ENCODE measurements at places on chromosomes 5 and 9.

- no peak for DNase-seq
Observed at GRCh38 chr9:36158122-36158521, 11.1 kb upstream of the CCIN start.

- DNase-seq, result no peak
Observed at GRCh38 chr5:58786035-58786434, 203.2 kb downstream of the RAB3C start.

- DNase-seq, result no peak
Observed at GRCh38 chr5:112258571-112258970, 160.5 kb downstream of the EPB41L4A start.

DNA sequence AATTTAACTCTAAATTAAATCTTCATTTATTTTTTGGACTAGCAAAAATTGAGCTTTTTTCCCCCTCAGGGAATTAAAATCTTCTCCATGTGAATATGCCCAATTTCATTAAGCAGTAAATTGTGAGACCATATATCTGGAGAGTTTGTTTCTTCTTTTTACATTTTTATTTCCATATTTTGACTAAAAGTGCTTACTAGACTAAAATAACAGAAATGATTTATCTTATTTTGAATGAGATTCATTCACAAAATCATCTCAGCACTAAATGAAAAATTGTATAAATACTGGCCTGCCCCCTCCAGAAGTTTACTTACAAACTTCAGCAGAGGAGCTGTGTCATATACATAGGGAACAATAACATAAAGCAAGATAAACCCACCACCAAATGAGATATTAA is 26.6 kb downstream of the MAPKAP1 start:
- DNase-seq, result no peak

- DNase-seq, result no peak
Observed at GRCh38 chr9:104412238-104412637, 91.8 kb upstream of the OR13F1 start.

DNA sequence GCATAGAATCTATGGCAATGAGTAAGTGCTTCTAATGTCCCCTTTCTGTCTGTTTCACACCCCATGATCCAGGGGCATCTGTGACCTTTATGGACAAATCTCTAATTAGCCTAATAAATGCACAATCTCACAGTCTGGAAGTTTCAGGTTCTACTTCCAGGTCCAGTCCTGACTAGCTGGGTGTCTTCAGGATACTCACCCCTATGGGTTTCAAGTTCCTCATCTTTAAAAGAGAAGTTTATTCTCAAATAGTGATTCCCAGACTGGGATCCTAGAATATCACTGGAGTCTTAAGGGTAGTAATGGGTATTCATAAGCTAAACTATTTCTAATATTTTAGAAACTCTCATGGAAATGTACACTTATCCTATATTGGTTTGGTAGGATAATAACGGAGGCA is 77.2 kb upstream of the ABCA1 start:
- no peak for DNase-seq

DNA sequence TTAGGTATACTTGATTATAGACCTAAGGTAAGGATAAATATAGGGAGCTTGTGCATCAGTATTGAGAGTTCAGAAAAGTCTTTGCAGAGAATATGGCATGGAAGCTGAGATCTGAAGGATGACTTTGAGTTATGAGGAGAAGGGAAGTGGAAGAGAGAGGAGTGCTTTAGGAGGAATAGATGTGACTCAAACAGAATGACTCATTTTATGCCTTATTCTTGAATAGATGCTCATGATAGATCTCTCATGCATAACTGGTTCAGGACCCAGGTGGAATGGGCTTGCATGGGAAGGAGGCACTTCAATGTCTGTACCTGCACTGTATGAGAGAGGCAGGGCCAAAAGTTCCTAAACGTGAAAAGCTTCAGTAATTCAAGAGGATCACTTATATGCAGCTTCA is 103.3 kb downstream of the CWC27 start:
- DNase-seq, result no peak

DNA sequence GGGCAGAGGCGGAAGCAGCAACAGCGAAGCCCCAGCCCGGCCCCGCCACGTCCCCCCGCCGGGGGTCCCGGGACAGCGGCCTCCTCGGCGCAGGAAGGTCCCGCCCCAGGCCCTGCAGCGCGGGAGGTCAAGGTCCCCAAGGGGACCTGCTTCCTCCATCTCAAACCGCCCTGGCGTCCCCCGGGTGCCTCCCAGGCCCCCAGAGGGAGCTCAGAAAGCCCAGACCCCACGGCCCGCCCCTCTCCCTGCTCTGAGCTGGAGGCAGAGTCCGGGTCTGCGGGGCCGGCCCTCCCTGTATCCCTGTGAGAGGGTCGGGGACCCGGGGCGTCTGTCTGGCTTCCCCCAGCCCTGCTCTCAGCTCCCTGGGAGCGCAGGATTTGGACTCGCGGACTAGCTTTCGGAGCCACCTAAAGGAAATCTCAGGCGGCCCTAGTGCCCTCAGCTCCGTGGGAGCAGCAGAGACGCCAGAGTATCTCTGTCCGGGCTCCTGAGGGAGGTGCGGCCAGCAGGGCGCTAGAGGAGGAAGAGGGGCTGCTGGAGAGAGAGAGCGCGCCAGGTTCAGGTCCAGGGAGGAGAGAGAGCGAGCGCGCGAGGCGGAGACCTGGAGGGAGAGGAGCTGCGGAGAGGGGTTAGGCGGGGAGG is 30.7 kb downstream of the EXOC3 start:
- DNase-seq, result no peak

- DNase-seq, result no peak
Observed at GRCh38 chr9:5388026-5388819, 48.5 kb upstream of the RLN1 start.

DNA sequence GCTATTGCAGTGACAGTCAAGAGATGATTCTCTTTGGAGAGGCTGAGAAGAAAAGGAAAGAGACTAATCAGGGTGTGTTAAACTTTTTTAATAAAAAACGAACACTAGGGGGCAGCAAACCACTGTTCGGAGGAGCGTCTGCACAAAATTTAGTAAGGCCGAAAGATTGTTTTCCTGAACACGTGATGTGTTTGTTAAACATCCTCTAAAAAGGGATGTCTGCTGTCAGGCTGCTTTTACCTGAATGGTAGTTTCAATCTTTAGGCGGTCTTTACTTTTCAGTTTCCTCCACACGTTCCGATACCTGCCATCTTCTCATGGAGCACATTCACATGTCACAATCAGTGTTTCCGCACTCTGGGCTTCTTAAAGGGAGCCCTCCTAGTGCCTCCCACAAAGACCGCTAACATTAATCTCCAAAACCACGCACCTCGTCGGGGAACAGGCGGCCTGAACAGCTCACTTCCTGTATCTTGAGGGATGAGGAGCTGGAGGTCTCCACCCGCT is 125.2 kb downstream of the GPBP1 start:
- DNase-seq, result peak; percentile 45

- no peak for DNase-seq
Observed at GRCh38 chr9:113403646-113404045, 2.6 kb upstream of the ALAD start.

DNA sequence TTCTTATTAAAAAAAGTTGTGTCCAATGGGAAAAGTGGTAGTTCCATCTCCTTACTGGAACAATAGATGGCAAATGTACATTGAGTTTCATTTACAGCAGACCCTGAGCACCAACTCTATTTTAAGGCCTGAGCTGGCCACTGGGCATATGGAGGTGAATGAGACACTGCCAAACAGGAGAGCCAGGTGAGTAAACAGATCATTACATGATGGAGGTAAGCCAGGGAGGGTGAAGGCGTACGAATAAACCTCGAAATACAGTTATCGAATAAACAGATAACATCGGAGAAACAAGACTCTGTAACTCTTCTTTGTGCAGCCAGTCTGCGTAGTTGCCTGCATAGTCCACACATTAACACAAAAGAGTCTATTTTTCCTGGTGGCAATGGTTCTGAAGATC is 446.4 kb upstream of the KLF4 start:
- no peak for DNase-seq

DNA sequence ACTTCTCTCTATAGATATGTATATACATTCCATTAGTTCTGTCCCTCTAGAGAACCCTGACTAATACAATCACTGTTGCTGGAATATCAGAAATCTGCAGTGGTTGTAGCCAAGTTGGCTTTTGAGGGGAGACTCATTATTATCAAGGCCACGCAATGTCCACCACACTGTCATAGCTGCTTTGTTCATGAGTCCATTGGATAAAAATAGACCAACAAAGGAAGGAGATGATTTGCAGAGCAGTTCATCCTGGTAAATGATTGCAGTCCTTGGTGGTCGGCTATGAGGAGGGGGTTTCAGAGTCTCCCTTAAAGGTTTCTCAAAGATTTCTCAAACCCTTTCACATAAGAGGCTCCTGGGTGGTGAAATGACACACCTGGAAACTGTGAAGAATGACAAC is 192.8 kb upstream of the ANKH start:
- no peak for DNase-seq

DNA sequence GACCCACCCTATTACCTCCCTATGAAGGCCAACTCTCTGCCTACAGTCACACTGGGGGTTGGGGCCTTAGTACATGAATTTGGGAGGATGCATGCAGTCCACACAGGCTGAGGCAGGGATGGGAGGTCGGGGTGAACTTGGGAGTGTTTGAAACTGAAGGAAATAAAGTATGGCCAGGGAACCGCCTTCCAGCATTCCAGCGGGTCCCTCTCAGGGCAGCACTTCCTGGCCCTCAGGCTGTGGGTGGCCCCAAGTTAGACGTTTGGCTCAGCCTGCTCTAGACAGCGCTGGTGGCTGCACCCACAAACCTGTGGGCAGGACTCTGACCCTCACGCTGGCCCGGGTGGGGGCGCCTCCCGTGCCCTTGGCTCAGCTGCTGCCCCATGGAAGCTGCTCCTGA is 74.3 kb downstream of the UBE2QL1 start:
- no peak for DNase-seq

DNA sequence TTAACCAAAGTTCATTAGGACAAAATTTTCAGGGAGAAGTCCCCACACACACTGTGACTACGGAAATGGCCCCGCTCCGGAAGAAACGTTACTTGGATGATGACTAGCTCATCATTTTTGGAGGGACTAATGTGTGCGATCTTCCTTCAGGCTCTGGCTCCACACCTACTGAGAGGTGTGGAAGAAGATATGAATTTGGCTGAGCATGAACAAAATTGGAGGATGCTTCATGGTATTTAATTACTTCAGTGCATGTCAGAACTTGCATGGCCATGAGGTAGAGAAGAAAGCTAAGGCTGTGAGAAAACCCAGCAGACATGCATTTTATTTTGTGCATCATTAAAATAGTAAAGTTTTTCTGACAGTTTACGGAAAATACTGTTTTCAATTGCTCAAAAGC is 202.1 kb upstream of the TLE4 start:
- DNase-seq, result no peak

DNA sequence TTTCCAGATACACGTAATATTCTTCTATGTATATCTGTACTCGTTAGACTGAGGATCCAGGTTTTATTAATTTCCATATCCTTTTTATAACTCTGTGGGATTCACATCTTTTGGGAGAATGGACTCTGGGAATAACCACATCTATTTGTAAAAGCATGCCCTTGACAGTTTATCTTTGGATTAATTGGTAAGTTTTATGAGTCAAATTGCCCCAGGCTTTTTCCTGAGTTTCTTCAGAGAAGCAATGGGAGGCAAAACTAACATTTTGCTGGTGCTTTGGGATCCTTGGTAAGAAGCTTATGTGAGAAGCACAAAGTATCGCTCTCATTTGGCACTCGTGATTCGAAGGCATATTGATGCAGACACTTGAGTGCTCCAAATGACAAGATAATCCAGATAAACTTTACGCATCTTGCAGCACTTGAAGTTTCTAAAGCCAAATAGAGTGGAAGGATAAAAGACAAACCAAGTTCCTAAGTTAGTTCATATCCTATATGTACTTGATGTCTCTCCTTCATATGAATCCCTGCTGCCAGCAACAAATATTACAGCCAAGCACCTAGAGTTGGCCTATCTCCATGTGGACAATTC is 324.7 kb downstream of the TLE4 start:
- no peak for DNase-seq

DNA sequence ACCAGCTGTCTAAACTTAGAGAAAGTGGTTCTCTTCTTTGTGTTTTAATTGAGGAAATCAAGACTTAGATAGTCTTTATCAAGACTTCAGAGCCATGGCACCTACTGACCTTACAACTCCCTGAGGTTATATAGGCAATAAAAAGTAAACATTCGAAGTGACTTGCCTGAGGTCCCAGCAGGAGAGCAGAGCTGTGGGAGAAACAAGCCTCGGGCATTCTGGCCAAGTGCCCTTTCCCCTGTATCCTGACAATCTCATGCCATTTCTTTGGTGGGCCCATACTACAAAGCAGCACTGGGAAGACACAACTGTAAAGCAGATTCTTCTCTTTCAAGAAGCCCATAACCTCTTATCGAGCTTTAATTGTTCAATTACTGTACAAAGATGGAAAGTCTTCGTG is 23.1 kb downstream of the FREM1 start:
- DNase-seq, result no peak

DNA sequence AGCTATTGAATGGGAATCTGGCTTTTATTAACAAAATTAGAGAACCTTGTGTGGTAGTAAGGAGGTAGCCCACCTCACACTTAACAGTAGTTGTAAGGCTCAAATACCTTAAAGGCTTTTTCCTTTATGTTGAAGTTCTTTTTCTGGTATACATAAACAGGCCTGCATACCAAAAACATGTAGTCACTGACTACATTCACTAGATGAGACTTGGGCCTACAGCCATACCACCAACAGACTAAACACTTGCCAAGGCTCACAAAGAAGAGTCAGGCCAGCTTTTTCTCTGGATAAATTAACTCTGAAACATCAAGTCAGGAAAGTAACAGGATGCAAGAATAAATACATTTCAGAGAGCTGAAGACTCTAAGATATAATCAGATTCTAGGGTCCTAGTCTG is 78.6 kb upstream of the MPDZ start:
- DNase-seq, result no peak

GRCh38 chr5:115098041-115098702 is 71.5 kb downstream of the TRIM36 start:
- peak; percentile 13 for DNase-seq

GRCh38 chr5:125579182-125579581 is 832.7 kb upstream of the ZNF608 start:
- no peak for DNase-seq

DNA sequence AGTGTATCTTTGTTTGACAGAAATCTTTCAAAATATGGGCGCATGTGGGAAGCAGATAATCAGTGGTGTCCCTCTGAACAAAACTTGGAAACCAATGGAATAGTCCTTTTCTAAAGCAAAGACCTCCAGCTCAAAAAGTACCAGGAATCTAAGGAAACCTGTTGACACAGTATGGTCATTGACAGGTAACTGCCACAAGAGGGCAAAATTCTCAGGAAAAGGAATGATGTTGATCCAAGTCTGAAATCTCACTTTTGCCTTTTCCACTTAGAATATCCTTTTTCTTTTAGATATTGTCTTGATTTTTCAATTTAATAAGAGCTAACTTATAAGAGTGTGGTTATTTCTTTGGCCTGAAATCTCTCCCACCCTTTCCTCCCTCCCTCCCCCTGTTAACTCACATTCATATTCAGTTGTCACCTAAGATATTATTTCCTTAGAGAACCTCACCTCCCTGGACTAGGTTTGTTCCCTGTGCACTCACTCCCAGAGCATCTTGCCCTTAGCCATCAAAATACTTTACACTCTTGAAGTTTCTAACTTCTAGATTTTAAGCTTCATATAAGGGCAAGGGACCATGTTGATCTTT is 59.0 kb upstream of the BARX1 start:
- DNase-seq, result no peak

- DNase-seq, result no peak
Observed at GRCh38 chr5:120706877-120707276, 242.8 kb downstream of the PRR16 start.

GRCh38 chr5:15366676-15367391 is 133.1 kb upstream of the FBXL7 start:
- no peak for DNase-seq

GRCh38 chr9:6973762-6974161 is 216.0 kb downstream of the KDM4C start:
- DNase-seq, result no peak

GRCh38 chr9:16561121-16561520 is 309.3 kb downstream of the BNC2 start:
- no peak for DNase-seq

Data from neural crest cell (in vitro differentiated cells).